ENCODE measurements at places on chromosomes 5 and 9.
A peak's percentile ranks its signal among the peaks of the same experiment; 100 is the strongest.

DNA sequence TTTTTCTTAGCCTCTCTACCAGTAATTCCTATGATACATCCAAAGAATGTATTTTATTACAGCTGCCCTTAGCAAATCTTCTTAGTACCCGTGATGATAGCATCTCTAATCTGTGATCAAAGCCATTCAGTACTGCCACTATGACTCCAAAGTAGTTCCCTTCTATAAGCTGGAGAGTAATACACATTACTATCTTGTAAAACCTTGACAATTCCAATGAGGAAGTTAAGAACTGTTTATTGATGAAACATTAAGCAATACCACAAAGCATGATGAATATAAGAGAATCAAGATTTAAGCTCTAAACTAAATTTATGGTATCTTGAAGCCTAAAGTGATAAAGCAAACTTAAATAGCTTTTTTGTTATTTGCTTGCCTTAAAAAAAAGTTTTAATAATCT is 86.1 kb downstream of the SMIM23 start:
- no peak for DNase-seq

DNA sequence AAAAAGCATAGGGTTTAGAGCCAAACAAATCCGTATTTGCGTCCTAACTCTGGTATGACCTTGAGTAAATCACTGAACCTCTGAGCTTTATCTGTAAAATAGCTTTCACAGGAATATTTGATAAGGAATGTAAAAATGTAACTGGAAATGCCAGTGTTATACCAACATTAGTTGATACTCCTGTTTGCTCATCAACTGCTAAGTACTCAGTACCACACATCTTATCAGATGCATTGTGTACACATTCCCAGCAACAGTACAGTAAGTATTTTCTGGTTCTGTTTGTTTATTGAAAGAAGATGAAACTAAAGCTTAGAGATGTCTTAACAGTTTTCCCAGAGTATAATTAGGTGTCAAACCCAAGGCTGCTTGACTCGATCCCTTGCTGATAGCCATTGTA is 21.5 kb downstream of the SNAPC3 start:
- DNase-seq, result no peak

- no peak for DNase-seq
Observed at GRCh38 chr5:126508251-126508961, 85.2 kb downstream of the GRAMD2B start.

- DNase-seq, result no peak
Observed at GRCh38 chr9:11149065-11149464, 536.3 kb upstream of the PTPRD start.

- DNase-seq, result no peak
Observed at GRCh38 chr5:147874910-147875367, 3.6 kb upstream of the SCGB3A2 start.

DNA sequence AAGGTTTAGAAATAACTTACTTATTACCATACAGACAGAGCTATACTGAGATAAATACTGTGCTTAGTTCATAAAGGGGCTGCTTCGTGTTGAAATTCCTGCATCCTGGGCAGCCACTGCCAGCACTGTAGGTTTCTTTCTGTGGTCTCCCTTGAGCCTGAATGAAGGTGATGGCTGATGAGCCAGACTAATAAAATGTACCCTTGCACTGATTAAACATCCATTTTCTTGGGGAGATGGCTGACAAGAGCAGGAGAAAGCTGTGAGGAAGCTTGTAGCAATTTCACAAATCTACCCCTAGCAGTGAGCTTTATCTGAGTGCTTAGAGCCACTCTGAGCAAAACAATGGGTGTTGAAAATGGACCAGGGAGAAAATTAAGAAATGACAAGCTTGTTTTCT is 23.3 kb upstream of the ZSWIM6 start:
- no peak for DNase-seq

DNA sequence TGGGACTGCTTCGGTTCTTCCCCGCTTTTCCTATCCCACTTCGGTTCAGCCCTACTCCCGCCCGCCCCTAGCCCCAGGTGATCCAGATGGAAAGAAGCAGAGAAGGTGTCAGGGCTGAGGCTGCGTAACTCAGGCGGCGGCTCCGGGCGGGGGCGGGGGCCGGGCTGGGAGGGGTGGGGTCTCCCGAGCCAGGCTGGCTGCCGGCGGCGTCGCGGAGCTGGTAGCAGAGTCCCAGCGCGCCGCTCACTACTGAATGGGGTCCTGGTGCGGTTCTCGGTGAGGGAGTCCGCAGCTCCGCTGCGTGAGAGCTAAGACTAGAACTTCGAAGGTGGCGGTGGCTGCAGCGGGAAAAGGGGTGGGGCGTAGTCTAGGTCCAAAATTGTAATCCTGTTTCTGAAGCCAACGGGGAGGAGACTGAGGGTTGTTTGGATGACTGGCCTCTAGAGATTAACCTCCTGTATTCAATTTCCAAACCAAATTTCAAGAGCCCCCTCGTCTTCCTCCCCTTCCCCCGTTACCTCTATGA is 1.4 kb downstream of the PRR16 start:
- DNase-seq, result no peak

- no peak for DNase-seq
Observed at GRCh38 chr9:114856215-114856941, 50.5 kb upstream of the TNFSF15 start.

DNA sequence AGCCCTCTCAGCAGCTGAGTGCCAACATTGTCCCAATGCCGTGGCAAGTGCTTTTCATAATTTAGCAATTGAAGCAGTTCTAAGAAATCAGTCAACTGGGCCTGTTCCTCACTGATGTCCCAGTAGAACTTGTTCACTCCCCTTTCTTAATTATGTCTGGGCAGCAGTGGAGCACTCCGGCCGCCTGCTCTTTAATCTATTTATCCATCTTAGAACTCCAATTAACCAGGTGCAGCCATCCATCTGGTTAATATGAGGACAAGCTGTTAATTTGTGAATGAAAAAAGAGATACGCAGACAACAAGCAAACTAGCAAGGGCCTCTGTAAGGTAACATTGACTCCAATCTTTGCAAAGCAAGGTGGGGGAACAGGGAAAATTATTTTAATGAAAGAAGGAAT is 39.4 kb downstream of the MAT2B start:
- no peak for DNase-seq

- DNase-seq, result no peak
Observed at GRCh38 chr5:116419258-116419657, 155.4 kb downstream of the SEMA6A start.

DNA sequence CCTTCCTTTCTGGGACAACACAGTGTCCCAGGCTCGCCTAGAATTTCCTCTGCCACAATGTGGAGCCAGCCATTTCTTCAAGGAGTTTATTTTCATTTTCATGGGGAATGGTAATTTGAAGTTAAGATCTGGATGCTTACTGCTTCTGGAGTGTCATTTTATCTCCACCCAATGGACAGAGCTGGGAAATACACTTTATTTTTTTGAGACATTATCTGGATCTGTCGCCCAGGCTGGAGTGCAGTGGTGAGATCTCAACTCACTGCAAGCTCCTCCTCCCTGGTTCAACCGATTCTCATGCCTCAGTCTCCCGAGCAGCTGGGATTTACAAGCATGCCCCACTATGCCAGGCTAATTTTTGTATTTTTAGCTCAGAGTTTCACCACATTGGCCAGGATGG is 12.7 kb upstream of the THG1L start:
- no peak for DNase-seq

DNA sequence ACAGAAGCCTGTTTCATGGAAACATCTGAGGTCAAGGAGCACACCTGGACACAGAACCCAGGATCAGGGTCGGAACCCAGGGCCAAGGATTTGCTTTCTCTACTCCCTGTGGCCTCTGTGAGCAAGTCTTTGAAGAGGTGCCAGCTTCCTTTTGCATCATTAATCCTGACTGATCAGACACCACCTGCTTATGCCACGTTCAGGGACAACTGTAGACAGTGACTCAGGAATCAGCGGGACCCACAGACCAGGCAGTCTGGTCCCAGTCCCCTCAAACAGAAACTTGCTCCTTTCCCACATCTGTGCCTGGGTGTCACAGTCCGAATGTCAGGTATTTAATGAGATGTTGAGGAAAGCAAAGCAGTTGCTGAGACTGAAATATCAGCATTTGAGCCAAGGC is 154.8 kb downstream of the SGCD start:
- no peak for DNase-seq

- DNase-seq, result no peak
Observed at GRCh38 chr5:94313696-94314095, 304.7 kb downstream of the KIAA0825 start.

GRCh38 chr9:136504512-136505348 is 21.9 kb upstream of the SEC16A start:
- no peak for DNase-seq

GRCh38 chr5:152366716-152367115 is 38.4 kb downstream of the NMUR2 start:
- DNase-seq, result no peak

DNA sequence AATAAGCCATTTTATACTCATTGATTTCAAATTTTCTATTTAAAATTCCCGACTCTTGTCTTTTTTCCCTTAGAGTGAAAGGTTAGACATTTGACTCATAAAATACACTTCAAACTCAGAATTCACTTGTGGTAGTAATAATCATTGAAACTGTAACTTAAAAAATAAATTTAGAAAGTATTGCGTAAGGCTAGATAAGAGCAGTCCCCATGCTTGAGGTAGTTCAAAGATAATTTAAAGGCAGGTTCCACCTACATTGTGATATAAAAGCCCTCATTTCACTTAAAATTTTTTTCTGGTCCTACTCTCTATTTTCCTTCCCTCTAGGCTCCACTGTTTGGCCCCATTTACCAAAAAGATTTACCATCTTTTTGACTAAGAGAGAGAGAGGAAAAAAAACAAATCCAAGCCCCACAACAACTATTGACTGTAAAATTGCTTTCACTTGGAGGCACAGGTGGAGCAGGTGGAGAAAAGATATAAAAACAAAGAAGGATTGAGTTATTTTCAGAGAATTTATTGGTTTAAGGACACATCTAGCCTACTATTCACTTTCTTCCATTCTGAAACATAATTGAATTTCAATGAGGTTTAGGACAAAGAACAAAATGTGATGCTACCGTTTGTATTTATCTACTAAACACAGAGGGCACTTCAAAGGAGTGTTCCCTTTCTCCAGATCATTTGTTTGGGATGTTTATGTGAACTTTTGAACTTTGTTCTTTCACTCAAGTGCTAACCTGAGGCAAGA is 61.0 kb downstream of the FBXO4 start:
- no peak for DNase-seq

DNA sequence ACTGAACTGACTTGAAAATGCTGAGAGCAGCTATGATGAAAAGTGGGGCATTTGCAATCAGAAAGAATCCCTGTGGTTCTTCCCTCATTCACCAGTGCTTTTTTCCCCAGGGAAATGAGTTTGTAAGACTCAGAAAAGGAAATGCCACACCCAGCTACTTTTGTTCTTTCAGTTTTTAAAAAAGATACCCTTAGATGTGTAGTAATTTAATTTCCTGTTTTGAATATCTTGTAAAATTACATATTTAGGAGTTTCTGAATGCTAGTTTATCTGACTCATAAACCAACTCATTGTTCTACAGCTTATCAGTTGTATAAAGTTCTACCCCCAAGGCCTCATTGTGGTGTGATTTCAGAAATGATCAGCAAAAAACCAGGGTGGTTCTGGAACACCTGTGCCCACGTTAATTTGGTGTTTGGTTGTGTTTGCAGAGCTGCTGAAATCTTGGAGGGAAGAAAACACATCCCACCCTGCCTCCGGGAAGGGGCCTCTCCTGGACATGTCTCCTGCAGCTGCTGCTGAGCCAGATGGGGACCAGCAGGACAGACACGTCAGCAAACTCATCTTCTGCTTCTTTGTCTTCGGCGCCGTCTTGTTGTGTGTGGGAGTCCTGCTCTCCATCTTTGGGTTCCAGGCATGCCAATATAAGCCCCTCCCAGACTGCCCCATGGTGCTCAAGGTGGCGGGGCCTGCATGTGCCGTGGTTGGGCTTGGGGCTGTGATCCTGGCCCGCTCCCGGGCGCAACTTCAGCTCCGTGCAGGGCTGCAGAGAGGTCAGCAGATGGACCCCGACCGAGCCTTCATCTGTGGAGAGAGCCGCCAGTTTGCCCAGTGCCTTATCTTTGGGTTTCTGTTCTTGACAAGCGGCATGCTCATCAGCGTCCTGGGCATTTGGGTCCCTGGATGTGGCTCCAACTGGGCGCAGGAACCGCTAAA is 2.8 kb downstream of the TMEM171 start:
- no peak for DNase-seq

DNA sequence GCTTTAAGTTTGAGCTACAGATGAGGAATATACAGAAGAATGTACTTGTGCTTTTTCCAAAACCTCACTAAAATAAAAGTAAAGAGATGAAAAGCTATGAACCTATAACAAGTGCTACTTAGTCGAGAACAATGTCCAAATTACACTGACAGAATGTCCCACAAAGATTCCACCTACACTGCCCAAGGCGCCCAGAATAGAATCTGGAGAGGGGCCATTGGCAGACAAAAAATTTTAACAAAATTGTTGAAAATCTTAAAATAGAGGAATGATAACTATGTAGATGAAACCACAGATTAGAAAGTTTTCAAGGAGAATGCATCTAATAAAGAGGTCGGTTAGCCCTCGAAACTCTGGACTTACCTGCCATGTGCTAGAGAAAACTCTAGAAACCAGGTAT is 235.3 kb downstream of the CETN3 start:
- DNase-seq, result no peak

- DNase-seq, result no peak
Observed at GRCh38 chr5:56321236-56321881, 88.2 kb upstream of the ANKRD55 start.

GRCh38 chr9:114592356-114592755 is 4.8 kb downstream of the ATP6V1G1 start:
- DNase-seq, result peak; percentile 51

- DNase-seq, result no peak
Observed at GRCh38 chr9:93895535-93895934, 59.6 kb downstream of the BARX1 start.

- DNase-seq, result no peak
Observed at GRCh38 chr9:90808398-90808797, 6.8 kb downstream of the SYK start.

- no peak for DNase-seq
Observed at GRCh38 chr9:110455860-110456259, 118.2 kb upstream of the TXNDC8 start.

- DNase-seq, result no peak
Observed at GRCh38 chr5:157324237-157324636, 58.3 kb downstream of the CYFIP2 start.

DNA sequence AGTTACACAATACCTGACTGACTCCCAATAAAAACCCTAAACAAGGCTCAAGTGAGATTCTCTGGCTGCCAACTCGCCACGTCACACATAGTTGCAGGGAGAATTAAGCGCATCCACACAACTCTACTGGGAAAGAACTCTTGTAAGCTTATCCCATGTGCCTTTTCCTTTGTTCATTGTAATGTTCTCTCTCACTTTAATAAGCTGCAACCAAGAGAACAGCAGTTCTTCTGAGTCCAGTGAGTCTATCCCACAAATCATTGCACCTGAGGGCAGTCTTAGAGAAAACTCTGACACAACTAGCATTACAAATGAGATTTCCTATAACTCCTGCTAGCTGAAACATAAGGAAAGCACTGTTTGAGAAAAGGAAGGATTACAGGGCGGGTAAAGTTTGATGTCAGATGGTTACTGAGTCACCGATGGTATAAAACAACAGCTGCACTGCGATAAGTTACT is 27.4 kb downstream of the CENPK start:
- no peak for DNase-seq
